ENCODE measurements at places on chromosomes 16 and 17. TPM values are rescaled to one million over a fixed set of nuclear protein-coding genes. Genes with fewer than 3 reads are reported as not detected.
A peak's percentile ranks its signal among the peaks of the same experiment; 100 is the strongest.

Gene ASPHD1
- 4.5 TPM for total RNA-seq

Gene TSR1
- 45.9 TPM for total RNA-seq

Gene EPOP
- 0.55 TPM for total RNA-seq

GRCh38 chr16:66503030-66503429 is 46.9 kb downstream of the TK2 start:
- DNase-seq: no peak

DNA sequence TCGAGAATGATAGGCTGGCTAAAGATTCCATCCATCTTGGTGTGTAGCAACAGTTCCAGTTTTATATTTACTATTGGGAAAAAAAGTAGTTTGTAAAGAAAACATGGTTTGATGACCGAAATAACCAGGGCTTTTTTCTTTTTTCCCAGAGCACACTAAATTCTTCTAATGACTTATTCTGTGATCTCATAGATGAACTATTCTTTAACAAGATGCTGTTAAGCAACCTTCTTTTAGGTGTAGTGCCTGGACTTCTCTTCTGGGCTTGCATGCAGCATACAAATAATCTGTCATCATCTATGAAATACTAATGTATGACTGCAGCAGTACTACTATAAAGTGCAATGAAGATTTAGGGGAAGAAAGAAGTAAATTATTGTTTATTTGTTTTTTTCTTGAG is 11.0 kb upstream of the CAPNS2 start:
- no peak for DNase-seq

DNA sequence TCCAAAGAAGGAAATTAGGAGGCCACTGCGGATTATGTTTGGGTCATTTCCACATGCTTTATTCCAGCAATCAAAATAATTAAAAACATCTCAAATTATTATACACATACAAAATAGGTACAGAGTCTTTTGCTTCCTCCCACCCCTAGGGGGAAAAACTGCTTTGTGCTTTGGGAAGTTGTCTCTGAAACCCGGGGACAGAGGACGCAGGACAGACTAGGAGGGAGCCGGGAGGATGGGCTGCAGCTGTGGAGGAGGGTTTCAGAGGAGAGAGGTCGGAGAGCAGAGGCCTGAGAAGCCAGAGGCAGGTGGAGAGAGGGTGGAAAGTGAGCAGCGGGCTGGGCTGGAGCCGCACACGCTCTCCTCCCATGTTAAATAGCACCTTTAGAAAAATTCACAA is 17.4 kb downstream of the COL1A1 start:
- no peak for DNase-seq

DNA sequence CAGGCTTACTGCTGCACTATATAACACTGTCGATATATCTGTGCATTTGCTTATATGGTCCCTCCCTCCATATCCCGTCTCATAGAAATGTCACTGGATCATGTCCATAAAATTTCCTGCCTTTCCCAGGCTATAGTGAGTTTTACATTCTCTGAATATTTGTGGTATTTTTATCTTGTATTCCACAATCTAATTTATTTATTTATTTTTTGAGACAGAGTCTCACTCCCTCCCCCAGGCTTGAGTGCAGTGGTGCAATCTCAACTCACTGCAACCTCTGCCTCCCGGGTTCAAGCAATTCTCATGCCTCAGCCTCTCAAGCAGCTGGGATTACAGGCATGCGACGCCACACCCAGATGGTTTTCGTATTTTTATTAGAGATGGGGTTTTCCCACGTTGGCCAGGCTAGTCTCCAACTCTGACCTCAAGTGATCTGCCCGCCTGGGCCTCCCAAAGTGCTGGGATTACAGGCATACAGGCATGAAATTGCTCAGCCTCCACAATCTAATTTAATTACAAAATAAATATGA is 12.9 kb downstream of the TRIM37 start:
- peak; percentile 66 for DNase-seq

- no peak for DNase-seq
Observed at GRCh38 chr16:50297301-50298074, 31.1 kb downstream of the ADCY7 start.

GRCh38 chr17:43733956-43734355 is 24.6 kb downstream of the SOST start:
- DNase-seq: no peak
